Activated T-cell treated with anti-CD3 and anti-CD28 coated beads, Interleukin-2, amount 50 U/mL, for 1 hour (primary cell): ENCODE measurements at places on chromosomes 1 and 21.

- no peak for DNase-seq
These were observed 397.7 kb upstream of the POU3F1 start for GRCh38 chr1:38444311-38444710.

DNA sequence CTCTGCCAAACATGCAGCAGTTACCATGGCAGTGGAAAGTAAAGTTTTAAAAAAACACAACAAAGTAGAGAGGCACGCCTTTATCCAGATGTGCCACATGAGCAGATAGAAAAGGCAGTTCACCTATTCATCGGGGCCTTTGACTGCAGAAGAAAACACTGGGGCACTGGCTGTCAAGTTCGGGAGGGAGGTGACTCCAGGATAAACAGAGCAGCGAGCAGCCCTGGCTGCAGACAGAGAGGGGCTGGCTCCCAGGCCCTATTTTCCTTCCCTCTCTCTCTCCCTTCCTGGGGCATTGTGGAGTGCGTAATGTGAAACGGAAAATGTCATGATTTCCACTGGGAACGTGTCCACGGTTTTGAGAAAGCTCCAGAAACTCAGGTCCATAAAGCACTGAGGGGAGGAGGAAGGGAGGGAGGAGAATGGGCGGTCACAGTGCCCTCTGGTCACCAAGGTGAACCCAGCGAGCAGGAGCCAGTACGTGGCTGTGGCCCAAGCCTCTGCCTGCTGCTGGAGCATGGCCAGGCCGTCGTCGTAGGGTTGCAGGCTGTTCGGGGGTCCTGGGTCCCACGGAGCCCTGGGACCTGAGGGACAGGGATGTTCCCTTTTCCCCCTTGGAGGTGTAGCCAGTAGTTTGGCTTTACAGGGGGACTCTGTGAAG is 114.7 kb upstream of the IRF2BP2 start:
- DNase-seq, result peak; percentile 65

DNA sequence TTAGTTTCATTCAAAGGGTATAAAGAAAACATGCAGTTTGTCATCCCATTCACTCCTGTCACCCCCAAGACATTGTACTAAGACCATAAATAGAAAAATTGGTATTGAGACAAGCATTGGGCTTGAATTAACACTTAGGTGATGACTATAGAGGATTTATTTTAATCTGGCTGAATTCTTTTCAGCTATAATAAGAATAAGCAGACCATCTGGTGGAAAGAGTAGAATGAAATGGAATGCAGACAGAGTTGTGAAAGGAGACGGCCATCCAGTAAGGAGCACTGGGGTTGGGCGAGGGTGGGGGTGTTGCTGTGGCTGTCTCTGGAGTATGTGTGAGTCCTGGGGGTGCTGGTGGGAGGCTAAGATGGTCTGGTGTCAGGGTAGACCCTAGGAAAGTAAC is 125.0 kb upstream of the IVNS1ABP start:
- DNase-seq, result no peak

- peak; percentile 64 for DNase-seq
These were observed 97.2 kb upstream of the ARTN start for GRCh38 chr1:43836267-43836951.

DNA sequence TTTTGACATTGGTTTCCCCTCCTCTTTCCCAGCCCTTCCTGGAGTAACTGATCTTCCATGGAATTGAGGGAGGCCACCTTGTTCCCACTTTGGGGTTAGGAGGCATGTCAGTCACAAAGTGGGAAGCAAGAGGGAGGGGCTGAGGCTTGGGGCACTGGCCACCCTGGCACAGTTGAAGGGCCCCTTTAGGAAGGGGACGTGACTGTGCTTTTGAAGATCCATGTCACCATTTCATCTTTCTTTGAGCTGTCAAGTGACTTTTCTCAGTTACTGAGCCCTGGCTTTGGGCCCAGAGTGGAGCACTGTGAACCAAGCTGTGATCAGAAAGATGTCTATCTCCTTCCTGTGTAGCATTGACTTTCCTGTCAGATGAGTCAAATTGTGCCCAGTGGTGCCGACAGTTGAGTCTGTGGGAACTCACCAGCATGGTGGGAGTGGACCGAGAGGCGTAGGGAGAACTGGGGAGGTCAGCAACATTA is 38.5 kb upstream of the TDRD10 start:
- peak; percentile 70 for DNase-seq

GRCh38 chr21:41635874-41636273 is 127.9 kb upstream of the TMPRSS2 start:
- no peak for DNase-seq

- DNase-seq, result no peak
These were observed 32.2 kb upstream of the PALMD start for GRCh38 chr1:99613716-99614115.

DNA sequence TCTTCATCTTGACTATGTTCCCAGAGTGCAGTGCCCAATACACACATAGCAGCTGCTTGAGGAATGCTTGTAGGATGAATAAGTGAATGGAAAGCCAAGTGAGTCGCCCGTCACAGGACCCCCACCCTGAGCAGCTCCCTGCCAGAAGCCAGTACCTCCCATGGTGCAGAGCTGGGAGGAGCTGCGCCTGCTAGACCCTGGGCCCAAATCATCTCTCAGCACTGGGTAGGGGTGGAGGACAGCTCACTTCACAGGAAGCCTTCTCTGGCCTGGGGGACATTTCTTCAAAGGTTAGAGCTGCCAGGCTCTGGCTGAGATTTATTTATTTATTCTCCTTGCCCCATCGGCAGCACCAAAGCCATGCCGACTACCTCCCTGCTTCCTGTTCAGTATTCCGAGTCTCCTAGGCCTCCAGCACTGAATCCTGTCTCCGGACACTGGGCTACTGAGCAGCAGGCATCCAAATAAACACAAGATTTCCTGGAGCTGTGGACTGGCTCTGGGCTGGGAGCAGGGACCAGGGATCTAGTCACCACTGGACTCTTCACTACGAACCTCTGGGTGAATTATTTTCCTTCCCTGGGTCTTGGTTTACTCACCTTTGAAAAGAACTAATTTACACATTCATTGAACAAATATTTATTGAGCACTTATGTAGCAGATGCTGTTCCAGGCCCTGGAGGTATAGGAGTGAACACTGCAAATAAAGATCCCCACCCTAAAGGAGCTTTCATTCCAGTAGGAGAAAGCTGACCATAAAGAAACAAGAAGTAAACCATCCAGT is 187.7 kb downstream of the TRABD2B start:
- no peak for DNase-seq

GRCh38 chr1:31335007-31335406 is 37.9 kb downstream of the FABP3 start:
- DNase-seq, result no peak
